Stimulated activated CD4-positive, alpha-beta T cell treated with anti-CD3 and anti-CD28 coated beads, Interleukin-4, amount 100 ng/mL, for 4 hours (primary cell): ENCODE measurements at places on chromosomes 7 and 10.

GRCh38 chr10:126240483-126240882, 147.8 kb downstream of the ADAM12 start:
- DNase-seq, result no peak

DNA sequence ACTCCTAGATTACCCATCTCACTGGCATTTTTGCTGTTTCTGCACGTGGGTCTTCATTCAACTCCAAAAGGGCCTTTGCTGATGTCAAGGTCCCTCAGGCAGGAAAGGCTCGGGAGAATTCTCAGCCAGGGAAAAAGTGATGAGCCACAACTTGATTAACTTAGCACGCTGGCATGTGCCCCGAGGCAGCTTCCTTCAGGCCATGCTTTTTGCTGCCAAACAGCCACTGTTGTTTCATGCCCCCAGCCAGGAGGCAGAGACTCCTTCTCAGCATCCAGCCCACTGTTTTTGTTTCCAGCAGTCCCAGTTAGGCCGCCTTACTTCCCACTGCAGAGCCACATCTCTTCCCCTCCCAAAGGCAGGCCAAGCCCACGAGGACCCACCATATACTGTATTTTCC, 266.5 kb upstream of the YAE1 start:
- DNase-seq, result no peak

DNA sequence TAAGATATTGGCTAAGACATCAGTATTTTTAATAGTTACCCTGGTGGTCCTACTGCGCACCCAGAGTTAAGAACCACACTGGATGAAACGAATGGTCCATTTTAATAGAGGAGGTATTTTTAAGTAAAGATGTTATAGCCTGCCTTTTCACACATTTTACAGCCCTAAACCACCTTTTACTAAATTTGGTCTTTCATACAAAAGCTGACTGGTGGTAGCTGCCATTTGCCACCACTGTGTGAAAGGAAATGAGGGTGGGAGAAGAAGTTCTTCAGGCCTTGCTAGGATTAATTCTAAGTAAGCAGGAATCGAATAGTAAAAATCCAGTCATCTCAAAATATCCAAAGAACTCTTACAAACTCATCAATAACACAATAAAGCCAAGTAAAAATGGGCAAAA, 15.2 kb upstream of the APBB1IP start:
- DNase-seq, result no peak

DNA sequence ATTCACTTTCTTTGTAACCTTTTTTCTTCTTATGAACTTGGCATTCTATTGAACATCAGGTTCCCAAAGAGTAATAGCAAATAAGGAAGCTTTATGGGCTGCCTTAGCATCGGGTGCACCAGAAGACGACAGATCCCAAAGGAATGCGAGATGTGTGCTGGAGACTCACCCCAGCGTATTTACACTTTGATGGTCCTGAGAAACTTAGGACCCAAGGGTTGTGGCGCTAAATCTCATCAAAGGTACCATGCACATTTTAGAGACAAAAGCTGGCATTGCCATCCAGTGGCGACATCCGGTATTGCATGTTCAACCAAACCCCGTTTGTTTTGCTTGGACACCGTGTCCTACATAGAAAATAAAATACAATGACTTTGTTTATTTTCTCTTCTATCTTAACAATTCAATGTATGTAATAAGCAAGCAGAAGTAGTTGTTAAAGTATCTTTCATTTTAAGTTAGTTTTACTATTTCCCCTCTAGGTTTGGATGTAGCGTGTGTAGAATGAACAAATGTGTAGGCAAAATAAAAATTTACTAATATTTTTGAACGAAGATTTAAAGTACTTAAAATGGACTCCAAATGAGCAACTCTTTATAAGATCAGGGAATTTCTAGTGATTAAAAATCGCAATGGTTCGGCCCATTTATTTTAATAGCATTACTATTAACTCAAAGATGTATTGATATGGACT, 1154.8 kb downstream of the GATA3 start:
- peak; percentile 59 for DNase-seq

GRCh38 chr7:156942708-156943090, 6.8 kb upstream of the NOM1 start:
- DNase-seq, result no peak

DNA sequence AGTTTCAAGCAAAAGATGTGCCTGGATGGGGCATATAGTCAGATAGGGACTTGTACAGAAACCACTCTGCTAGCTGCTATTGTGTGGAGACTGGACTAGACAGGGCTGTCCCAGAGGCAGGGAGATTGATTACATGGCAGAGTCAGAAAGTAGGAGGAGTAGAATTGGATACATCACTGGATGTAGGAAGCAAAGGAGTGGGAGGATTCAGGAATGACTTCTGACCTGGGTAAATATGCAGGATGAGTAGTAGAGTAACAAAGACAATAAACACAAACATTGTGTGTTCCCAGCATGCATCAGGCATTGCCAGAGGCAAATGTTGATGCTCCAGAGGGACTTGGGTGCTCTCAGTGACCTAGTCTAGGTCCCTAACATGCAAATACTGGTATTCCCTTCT, 30.9 kb upstream of the MAT1A start:
- DNase-seq, result no peak

GRCh38 chr10:125739994-125740679, 20.6 kb downstream of the EDRF1 start:
- DNase-seq, result no peak

GRCh38 chr7:151808400-151809145, 68.3 kb downstream of the PRKAG2 start:
- no peak for DNase-seq

DNA sequence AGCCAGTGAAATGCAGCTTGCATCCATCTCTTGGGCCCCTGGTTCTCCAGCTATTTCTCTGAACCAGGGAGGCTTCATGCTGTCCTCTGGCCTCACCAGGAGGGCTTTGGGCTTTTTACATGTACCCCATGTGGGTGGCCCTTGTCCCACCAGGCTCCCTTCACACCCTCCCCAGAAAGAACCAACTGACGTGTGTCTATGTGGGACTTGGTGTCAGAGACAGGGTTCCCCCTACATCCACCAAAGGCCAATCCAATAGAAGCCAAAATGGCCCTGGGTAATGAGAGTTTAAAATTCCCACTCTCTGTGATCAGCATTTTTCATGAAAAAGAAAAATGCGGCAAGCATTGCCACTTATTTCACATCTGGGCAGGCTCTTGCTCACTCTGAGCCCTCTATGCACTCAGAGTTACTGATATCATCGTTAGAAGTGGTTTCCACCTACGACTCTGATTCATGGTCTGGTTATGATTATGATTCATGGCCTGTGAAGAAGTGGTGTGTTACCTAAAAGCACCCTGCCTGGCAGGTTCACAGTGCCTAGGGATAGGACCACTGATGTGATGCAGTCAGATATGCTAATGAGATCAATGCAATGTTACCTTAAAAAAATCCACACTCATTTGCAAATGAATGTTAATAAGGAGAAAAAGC, 133.5 kb downstream of the BUB3 start:
- DNase-seq, result peak; percentile 15

GRCh38 chr10:123380491-123381085, 226.4 kb downstream of the BUB3 start:
- DNase-seq, result no peak

DNA sequence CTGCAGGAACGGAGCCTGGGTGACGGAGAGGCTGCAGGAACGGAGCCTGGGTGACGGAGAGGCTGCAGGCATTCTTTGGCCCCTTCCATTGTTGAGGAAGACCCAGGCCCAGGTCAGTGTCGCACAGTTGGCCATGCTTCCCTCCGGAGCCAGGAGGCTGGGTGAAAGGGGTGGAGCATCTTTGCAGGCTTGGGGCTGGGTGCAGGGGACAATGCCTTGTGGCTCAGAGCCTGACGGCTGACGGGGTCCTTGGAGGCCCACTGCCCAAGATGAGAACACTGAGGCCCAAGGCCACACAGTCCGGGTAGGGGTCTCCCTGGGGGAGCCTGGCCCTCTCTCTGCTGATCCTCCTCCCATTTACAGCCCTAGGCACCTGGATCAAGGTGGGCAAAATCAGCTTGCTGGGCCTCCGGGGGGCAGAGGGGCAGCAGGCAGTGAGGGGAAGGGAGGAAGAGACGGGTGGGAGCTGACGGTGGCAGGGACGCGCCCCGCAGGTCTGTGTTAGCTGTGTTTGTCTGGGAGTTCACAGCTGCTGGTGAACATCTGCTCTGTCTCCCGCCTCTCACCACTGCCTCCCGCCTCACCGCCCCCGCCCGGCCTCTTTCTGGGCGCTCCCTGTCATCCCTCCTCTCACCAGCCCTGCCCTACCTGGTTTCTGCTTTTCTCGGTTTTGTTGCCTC, 30.6 kb upstream of the PCBD1 start:
- no peak for DNase-seq

DNA sequence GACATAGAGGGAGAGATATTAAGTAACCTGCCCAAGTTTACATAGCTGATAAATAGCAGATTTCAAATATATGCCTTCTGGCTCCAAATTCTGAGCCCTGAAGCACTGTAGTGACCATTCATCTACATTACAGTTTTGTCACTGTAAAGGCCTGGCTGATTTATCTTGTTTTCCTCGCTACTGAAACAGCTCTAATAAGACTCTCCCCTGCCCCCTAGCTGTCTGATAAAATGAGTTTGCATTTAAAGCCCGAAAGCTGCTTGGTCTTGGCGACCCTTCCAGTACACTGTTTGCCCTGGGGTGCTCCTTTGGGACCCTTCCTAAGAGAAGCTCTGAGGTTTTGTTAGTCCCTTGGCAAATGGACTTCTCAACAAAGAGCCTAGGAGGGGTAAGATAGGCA, 59.7 kb upstream of the RAB11FIP2 start:
- no peak for DNase-seq

- DNase-seq, result no peak
These were observed 85.4 kb upstream of the AFAP1L2 start for GRCh38 chr10:114489521-114490310.

DNA sequence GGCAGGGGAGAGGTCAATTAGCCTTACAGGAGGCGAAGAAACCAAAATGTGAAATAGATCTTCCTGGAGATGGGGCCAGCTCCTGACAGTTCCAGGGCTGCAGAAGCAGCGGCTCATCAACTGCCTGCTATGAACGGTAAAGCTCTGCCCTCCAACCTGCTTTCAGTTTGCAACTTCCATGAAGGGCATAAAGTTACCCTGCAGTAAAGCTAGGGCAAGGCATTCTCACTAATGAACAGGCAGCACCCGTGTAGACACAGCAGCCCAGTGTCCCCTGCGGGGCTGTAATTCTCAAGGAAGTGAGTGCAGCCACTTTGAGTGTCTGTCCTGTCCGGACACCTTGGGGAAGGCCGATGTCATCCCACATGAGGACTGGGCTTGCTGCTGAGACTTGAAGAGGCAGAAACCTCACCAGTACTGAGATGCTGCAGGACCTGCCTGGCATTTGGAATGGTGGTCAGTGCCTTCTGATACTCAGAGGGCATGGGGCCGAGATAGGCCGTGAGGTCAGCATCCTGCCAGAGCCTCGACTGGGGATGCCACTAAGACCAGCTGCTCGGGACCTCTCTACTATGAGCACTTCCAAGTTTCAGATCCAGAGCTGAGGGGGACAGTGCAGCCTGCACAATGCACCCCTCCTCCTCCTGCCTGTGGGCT, 26.1 kb upstream of the C10orf53 start:
- DNase-seq, result no peak

DNA sequence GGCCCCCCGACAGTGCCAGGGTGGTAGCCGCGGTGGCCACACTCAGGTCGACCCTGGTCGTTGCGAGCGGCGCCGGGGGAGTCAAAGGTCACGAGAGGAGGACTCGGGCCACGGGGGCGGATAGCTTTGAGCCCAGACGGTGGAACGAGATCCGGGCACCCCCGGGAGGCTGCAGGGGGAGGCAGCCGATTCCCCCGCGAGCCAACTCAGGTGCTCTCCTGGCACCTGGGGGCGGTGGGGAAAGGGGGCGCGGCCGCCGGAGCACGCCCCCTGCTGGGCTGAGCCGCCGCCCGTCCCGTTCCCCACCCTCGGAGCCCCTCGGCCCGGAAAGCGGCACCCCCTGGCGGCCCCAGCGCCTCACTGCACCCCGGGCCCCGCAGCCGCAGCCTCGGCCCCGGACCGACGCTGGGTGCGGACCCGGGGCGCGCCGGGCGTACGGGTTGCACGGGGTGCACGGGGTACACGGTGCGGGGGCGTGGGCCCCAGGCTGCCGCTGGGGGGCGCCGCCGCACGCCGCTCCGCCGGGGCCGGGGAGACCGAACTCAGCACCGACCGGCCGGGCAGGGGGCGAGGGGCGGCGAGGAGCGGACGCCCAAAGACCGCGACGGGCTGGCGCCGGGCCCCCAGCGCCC, 521 bp upstream of the NYAP1 start:
- peak; percentile 83 for DNase-seq

GRCh38 chr7:91674470-91674869, 206.0 kb downstream of the MTERF1 start:
- no peak for DNase-seq

- no peak for DNase-seq
These were observed 14.4 kb upstream of the CRYGN start for GRCh38 chr7:151454305-151454704.

- DNase-seq, result no peak
These were observed 31.9 kb downstream of the CPED1 start for GRCh38 chr7:121020249-121020988.

DNA sequence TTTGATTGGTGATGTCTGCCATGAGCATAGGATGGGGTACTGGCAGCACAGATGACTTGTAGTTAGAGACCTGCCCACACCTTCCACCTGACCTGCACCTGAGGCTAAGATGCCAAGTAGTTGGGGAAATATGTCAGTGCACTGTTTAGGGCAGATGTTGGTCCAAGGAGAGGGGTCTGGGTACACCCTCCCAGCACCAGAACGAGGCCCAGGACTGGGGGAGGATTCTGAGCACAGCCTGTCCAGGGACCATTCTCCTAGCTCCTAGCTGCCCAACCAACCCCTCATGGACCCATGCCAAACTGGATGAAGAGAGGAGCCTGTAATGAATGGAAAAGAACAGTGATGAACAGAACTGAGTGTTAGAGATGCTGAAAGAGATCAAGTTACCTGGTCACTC, 28.0 kb downstream of the FRMPD2 start:
- DNase-seq, result no peak

- no peak for DNase-seq
These were observed 16.5 kb downstream of the MGMT start for GRCh38 chr10:129483430-129484010.

DNA sequence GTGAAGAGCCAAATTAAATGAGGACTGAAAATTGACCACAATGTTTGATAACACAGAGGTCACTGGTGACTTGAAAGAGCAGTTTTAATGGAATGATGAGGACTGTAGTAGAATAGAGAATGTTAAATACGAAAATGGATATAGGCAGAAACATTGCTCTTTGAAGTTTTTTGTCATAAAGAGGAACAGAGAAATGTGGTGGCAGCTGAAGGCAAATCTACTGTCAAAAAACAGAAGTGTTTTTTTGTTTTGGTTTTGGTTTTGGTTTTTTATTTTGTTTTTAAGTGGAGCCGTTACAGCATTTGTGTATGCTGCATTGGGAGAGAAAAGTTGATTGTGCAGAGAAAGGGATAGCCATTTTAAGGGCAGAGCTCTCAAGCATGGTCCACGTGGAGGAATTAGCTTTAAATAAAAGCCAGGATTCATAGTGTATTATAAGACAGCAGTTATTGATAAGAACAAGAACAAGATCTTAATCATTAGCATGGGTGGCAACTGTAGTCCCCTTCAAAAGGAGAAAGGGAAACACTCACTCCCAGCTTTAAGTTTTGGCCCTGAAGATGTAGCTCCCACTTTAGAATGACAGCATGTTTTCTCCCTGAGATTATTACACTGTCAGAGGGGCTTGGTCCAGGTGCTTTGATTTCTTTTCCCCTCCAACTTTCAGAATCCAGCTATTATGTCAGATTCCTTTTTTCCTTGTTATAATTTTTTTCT, 156.7 kb upstream of the BET1 start:
- DNase-seq, result no peak

GRCh38 chr10:132865171-132865631, 77.2 kb downstream of the CFAP46 start:
- DNase-seq, result no peak
